ENCODE measurements at places on chromosomes 5 and 9. TPM values are rescaled to one million over a fixed set of nuclear protein-coding genes. Genes with fewer than 3 reads are reported as not detected.

- DNase-seq, result no peak
Observed at GRCh38 chr5:178193251-178193809, 6.2 kb upstream of the GMCL2 start.

GRCh38 chr5:154076240-154076922, 37.6 kb downstream of the MFAP3 start:
- DNase-seq, result no peak

- DNase-seq, result no peak
Observed at GRCh38 chr9:97617939-97618416, 15.2 kb downstream of the TSTD2 start.

RAB3C gene
- not detected for total RNA-seq

GRCh38 chr9:129803676-129804060, 684 bp downstream of the TOR1B start:
- DNase-seq, result no peak

GRCh38 chr9:27566118-27566517, 7.2 kb downstream of the C9orf72 start:
- no peak for DNase-seq

DNA sequence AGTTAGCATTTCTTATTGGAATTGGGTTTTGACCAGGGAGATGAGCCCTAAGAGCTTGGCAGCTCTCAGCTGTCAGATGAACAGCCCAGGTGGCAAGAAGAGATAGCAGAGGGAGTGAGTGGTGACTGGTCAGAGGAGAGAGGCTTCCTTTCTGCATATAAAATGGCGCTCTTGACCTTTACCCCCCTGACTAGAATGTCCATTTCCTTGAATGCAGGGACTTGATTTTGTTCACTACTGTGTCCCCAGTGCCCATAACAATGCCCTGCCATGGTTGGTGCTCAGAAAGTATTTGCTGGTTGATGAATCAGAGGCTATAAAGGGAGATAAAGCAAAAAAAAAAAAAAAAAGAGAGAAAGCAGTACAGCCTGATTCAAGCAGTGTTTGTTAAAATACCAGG, 7.2 kb downstream of the CHMP5 start:
- DNase-seq, result no peak

DNA sequence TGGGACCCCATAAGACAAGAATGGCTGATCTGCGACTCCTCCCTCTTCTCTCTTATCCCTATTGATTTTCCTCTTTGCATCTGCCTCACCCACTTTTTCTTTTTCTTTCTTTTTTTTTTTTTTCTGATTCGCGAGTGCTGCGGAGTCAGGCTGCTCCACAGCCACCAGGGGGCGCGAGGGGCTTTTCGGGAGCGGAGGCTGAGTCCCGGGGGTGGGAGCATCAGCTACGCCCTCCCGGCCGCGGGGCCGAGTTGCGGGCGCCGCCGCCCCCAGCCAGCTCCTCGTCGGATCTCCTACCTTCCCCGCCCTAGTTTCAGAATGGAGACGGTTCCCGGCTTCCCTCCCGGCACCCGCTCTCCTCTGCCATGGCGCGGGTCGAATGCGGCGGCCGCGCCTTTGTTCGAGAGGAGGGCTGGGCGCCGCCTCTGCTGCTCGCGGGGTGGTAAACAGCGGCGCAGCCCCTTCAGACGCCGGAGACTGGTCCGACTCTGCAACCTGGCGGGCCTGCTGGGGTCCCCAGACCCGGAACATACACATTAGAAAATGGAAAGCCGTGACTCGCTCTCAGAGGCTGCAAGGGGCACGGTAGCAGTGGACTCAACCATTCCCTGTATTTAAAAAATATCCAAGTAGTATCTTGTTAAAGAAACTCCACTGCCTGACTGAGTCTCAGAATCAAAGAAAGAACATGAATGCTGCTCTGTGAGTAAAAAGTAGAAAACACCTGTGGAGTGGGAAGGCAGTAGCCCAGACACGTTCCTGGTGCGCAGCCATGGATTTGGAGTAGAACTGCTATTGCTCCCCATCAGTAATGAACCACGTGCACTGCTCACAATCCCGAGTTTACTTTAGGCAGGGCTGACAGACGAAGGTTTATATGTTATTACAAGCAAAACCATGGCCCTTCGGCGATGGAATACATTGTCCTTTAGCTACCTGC, 55.7 kb downstream of the DPYSL3 start:
- peak; percentile 75 for DNase-seq

SLC24A2 gene
- total RNA-seq, result 2.6 TPM

ECM2 gene
- not detected for total RNA-seq

GRCh38 chr9:32339424-32339823, 45.0 kb upstream of the ACO1 start:
- DNase-seq, result no peak

- peak; percentile 88 for DNase-seq
Observed at GRCh38 chr9:131366761-131367401, 27.0 kb upstream of the PRRC2B start.

- DNase-seq, result peak; percentile 74
Observed at GRCh38 chr5:173293817-173294672, 34.2 kb downstream of the STC2 start.

- no peak for DNase-seq
Observed at GRCh38 chr5:8845296-8845695, 700.6 kb downstream of the SEMA5A start.

- DNase-seq, result no peak
Observed at GRCh38 chr5:148697180-148697808, 43.0 kb upstream of the HTR4 start.

PTTG1 gene
- 2.3 TPM for total RNA-seq

DNA sequence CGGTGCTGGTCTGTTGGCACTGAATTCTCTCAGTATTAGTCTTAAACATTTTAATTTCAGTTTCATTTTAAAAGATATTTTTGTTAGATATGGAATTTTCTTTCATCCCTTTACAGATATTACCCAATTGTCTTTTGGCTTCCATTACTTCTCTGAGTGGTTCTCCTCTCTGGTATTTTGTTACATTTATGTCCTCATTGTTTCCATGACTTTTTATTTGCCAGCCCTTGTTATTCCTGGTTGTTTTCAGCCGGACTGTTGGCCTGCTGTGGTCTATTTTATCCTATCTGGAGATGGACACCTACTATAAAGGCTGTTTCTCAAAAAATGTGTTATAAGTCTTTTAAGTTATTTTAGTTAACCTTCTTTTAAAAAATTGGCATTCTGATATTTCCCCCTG, 117.2 kb downstream of the ARHGEF28 start:
- DNase-seq, result no peak

- no peak for DNase-seq
Observed at GRCh38 chr9:78030296-78030552, 1.4 kb downstream of the GNAQ start.

GRCh38 chr5:151362970-151363369, 15.6 kb upstream of the SLC36A2 start:
- DNase-seq, result no peak

N4BP3 gene
- total RNA-seq, result not detected

PCDHGB7 gene
- 19.3 TPM for total RNA-seq

- no peak for DNase-seq
Observed at GRCh38 chr5:158060212-158060611, 201.3 kb upstream of the CLINT1 start.

TCF7 gene
- total RNA-seq, result 9.9 TPM

- DNase-seq, result no peak
Observed at GRCh38 chr9:132983491-132984201, 5.2 kb downstream of the GFI1B start.

DNA sequence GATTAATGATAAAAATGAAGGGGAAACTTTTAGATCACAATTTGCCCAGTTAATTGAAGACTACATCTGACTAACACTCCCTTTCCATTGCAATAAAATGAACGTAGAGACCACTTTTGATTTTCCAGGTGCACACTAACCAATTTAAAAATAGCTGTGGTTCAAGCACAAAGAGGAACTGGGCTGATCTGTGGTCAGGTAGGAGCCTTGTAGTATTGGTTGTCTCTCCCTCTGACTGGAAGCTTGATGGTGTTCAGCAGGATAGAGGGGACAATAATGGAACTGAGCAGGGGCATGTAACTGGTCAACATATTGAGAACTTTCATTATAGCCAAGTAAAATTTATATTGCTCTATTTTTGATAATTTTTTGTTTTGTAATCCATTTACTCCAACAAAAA, 886.8 kb upstream of the SEMA6A start:
- DNase-seq, result no peak

- DNase-seq, result no peak
Observed at GRCh38 chr5:44860267-44860666, 51.5 kb downstream of the MRPS30 start.

LIX1 gene
- not detected for total RNA-seq

DNA sequence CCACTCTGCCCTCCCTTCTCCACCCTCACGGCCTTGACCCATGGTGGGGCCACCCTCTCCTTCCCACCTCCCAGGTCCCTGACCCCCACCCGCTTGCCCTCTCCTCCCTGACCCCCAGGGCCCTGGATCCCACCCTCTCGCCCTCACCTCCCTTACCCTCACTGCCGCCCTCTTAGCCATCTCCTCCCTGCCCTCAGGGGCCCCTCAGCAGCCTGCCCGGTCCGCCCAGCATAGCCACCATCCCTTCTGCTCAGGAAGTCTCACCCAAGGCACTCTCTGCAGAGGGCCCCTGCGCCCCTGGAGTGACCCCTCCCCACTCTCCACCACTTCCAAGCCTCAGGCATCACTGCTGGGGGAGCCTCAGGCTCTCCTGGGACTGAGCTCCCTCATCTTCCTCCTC, 66.3 kb downstream of the MRPL36 start:
- no peak for DNase-seq

EPB41L4B gene
- 52.4 TPM for total RNA-seq

GRCh38 chr5:16067415-16067814, 112.2 kb downstream of the MARCHF11 start:
- no peak for DNase-seq

AQP7 gene
- not detected for total RNA-seq

DNA sequence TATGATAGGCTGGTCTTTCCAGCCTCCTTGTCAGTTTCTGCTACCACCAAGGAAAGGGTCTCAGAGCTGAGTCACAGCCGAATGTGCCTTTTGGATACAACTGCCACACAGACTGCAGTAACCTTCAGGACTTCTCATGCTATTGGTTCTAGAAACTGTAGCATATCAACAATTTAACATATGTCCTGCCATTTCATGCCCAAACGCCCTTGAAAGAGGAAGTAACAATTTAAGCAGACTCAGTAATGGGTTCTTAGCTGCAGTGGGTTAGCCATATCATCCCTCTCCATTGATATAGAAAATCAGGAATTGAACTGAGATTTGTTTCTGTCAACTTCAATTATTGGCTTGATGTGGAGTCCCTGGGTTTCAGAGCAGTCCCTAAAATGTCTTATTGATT, 4.1 kb upstream of the CLK4 start:
- DNase-seq, result no peak

- no peak for DNase-seq
Observed at GRCh38 chr9:99601571-99602111, 220.0 kb upstream of the NR4A3 start.

- DNase-seq, result no peak
Observed at GRCh38 chr9:34519321-34520020, 3.3 kb downstream of the ENHO start.

DNA sequence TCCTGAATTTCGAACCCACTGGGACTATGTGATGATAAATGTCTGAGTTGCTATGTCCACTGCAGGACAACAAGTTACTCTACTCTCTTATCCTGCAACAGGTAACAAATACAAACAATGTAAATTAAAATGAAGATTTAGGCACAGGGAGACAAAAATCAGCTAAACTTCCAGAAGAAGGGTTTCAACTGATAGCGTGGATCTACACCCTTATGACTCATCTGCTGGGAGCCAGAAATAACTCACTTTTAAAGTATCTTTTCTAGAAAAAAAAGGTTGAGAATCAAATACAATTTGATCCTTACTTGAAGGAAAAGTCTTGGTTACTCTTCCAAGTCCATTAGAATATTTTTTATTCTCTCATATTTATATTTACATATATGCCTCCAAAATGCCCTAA, 21.4 kb downstream of the PJA2 start:
- no peak for DNase-seq

DMRT3 gene
- total RNA-seq, result not detected

DNA sequence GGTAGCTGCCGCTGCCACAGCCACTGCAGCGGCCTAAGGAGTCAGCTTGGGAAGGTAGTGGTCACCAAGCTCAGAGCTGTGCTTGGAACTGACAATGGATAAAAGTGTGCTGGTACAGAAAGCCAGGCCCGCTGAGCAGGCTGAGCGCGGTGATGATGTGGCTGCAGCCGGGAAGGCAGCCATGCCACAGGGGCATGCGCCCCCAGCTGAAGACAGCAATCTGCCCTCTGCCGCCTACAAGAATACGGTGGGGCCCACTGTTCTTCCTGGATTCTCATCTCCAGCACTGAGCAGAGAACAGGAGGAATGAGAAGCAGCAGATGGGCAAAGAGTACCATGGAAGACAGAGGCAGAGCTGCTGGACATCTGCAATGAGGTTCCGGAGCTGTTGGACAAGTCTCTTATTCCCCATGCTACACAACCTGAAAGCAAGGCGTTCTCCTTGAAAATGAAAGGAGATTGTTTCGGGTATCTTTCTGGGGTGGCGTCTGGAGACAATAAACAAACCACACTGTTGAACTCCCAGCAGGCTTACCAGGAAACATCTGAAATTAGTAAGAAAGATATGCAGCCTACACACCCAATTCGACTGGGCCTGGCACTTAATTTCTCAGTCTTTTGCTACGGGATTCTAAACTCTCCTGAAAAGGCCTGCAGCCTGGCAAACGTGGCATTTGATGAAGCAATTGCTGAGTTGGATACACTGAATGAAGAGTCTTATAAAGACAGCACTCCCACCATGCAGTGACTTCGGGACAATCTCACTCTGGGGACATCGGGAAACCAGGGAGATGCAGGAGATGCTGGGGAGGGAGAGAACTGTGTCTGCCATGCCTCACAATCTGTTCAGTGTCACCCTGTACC, 22.8 kb upstream of the ANKRD18A start:
- no peak for DNase-seq

- DNase-seq, result no peak
Observed at GRCh38 chr5:32357658-32358057, 44.9 kb upstream of the MTMR12 start.

- no peak for DNase-seq
Observed at GRCh38 chr5:37054391-37054790, 177.8 kb downstream of the NIPBL start.

DNA sequence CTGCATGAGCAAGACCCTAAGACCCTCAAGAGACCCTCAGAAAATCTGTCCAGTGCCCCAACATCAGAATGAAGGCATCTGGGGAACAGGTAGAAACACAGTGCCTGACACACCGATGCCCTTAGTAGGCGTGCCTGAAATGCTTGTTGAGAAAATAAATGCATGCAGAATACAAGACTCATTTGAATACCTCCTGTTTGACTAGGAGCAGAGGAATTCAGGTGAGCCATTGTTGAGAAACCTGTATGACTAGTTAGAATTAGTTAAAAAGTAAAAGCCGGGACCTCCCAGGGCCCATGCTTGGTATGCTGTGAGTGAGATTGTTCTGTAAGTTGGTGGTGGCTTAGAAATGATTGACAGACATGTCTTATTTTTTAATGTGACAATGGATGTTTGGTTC, 55.0 kb downstream of the WWC1 start:
- peak; percentile 33 for DNase-seq

GRCh38 chr5:82850393-82850792, 226.8 kb downstream of the TMEM167A start:
- DNase-seq, result no peak

GRCh38 chr5:78751872-78752271, 103.3 kb upstream of the LHFPL2 start:
- no peak for DNase-seq

- DNase-seq, result no peak
Observed at GRCh38 chr5:133088064-133088463, 36.3 kb downstream of the HSPA4 start.

GRCh38 chr9:93326056-93326455, 125.4 kb upstream of the FAM120A start:
- DNase-seq, result no peak

Measured in stomach (tissue), 19 donors.